AG10803 (cell line): ENCODE measurements at places on chromosomes 1 and 21.

DNA sequence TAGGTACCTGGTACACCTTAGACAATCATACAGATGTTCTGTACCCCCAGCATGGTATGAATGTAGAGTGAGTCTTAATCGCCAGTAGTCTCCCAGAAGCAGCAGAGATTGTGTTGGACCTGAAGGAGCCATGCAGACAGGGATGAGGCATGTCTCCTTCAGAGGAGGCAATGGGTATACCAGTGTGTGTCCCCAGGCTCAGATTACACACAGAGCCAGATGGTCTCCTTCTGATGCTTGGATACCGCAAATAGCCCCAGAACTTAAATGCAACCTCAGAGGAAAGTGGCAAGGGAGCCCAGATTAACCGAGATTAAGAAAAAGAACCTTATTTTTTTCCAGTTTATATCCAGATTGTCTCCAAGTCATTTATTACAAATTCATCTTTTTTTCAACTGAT is 96.8 kb upstream of the C21orf91 start:
- DNase-seq = no peak

- DNase-seq = no peak
Observed at GRCh38 chr1:76279101-76279748, 204.7 kb downstream of the ST6GALNAC3 start.

GRCh38 chr1:119720866-119721440 is 9.2 kb downstream of the PHGDH start:
- DNase-seq = no peak

- no peak for DNase-seq
Observed at GRCh38 chr1:163450986-163451385, 129.2 kb downstream of the NUF2 start.

GRCh38 chr1:37034121-37035013 is at the start of gene GRIK3:
TSS of gene GRIK3 (minus strand) at chr1:37034515. CDS start at chr1:37034108, 407 bp downstream.
- no peak for DNase-seq

DNA sequence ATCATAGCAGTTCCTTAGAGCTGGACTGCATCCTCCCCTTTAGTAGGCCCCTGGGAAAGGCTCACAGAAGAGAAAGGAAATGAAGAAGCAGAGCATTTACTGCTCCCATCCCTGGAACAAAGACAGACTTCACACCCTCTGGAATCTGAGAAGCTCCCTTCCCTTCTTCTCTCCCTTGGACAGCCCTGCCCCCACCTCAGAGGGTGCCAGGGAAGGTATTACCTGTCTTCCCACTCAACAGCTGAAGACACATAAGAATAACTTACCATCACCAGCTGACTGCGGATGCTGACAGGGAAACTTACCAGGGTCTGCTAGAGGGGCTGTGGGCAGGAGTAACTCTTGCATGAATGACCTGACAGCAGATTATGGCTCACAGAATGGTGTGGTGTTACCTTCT is 14.1 kb upstream of the FAAH start:
- DNase-seq = no peak

- no peak for DNase-seq
Observed at GRCh38 chr1:9594471-9595155, 5.9 kb downstream of the TMEM201 start.

DNA sequence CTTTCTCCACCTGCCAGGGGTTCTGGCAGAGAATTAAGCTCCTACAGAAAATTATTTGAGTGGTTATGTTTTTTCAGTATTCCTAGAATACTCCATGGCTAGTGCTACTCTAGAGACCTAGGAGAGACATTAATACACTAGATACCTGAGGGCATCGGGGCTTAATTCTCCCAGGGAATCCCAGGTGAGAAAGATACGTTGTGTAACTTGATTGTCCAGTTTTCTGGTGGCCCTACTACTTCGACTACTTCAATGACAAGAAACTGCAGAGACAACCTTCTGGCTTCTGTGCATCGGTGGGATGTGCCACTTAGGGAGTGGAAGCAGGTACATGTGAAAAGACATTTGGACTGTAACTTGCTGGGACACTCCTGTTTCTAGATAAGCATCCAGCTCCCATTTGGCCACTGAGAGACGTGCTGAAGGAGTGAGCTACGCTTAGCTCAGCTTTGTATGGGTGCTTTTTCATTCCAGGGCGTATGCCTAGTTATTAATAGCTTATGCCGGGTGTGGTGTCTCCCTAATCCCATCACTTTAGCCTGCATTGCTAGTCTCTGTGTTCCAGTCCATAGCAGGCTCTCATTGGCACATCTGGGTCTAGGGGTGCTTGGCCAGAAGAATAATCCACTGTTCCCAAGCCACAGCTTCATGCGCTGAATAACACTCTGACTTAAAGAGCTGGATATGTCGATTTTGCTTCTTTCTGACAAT is 300.7 kb downstream of the SIPA1L2 start:
- no peak for DNase-seq

GRCh38 chr1:30823627-30823968 is 66.0 kb upstream of the LAPTM5 start:
- DNase-seq = no peak

- DNase-seq = no peak
Observed at GRCh38 chr1:185594786-185595410, 139.3 kb upstream of the HMCN1 start.

DNA sequence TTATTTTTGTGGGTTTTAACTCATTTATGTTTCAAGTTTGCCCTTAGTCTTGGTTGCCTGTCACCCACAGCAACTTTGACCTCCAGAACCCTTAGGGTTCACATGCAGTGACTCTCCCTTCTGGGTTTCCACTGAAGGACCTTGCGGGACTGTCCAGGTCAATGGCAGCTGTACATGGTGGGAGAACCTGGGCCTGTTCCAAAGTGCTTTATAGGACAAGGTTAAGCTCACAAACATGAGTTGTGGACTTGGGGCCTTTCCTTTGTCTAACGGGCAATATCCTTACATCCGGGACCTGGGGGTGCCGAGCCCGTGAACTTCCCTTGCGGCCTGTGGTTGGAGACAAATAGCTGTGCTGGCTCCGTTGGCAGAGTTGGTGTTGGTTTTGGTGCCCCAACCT is 77.8 kb downstream of the CD58 start:
- no peak for DNase-seq

DNA sequence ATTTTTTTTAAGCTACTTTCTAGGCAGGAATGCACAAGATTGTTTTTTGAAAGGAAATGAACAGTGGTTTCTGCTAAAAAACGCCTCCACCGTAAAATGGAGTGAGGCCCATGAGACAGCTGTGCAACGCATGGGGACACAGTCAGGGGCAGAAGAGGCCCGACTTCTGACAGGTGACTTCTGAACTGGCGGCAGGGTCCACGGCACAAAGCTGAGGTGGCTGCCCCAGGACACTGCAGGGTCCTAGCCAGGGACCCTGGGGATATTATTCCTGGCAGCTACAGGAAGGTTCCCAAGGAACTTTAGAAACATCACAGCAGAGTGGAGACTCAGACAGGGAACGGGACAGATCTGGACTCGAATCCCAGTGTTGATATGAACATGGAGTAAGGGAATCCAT is 75.1 kb downstream of the SIM2 start:
- DNase-seq = no peak

GRCh38 chr1:239858057-239858456 is 233.6 kb upstream of the FMN2 start:
- DNase-seq = no peak

GRCh38 chr1:239126884-239127283 is 259.5 kb upstream of the CHRM3 start:
- no peak for DNase-seq

- DNase-seq = no peak
Observed at GRCh38 chr1:85373378-85373708, 91.6 kb downstream of the DDAH1 start.

DNA sequence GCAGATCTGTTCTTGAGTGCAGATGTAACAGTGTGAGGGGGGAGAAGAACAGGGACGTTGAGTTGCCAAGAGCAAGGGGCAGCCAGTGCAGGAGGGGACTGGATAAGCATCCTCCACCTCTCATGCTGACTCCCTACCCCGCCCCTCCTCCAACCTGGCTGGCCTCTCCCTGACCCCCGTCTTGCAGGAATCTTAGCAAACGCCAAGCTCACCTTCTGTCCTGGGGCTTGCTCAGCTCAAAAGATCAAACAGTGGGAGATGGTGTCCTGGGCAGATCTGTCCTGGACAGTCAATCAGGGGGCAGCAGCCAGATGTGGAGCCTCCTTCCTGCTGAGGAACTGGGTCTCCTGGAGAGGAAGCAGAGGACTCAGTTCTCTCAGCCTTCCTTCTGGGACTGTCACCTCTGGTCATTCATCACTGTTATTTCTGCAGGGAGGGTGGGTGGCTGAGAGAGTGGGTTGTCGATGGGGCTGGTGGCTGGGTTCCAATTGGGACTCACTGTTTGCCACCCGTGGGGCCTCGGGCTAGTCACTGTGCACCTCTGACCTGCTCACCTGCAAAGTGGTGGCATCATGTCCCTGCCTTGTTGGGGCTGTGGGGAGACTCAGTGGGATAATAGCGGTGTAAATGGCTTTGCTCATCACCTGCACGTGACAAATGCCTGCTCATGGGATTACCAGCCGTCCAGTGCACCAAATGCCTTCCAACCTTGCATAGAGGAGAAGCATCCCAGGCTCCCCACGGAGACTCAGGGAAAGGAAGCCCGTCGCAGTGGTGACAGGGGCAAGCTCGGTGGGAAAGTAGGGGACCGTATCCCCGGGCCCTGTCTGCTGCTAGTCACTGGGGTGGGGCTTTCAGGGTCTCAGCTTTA is 154.4 kb downstream of the PTPRU start:
- DNase-seq = no peak

DNA sequence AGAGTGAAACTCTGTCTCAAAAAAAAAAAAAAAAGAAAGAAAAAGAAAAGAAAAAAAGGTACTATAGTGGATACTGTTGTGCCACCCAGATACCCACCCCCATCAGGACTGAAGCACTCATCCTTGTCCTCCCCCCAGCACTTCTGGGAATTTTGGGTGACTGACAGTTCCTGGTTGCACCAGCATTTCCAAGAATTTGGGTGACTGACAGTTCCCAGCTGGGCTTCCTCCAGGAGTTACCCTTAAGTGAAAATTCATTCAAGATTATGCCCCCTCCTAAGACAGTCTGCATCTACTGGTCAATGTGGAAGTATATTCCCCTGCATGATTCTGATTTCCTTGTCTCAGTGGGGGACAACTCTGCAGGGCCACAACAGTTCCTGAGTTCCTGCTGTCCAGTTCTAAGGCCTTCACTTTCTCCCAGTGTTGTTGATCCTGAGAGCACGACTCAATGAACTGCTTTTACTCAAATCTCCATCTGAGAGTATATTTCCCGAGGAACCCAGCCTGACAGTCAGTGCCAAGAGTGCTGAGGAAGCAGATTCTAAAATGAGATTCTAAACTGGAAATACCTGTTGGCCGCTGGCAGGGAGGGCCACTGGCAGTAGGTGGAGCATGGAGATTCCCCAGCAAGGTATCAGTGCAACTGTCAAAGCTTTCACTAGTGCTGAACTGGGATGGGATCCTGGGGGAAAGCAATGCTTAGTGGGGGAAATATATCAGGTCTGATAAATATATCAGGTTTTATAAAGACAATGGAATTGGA is 18.5 kb downstream of the RIIAD1 start:
- no peak for DNase-seq

DNA sequence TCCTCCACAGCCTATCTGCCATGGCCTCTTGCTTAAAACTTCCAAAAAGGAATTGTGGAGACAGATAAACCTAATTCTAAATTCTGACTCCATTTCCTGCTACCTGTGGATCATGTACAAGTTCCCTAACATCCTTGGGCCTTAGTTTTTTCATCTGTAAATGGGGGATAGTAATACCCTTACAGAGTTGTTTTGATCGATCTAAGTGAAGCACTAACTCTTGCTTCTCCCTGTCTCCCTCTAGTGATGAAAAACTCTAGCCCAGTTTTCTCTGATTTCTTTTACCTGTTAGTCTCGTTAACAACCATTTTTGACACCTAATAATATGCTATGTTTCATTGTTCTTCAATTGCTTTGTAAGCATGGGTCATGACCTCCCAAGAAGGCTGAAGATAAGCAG is 65.9 kb downstream of the TM2D1 start:
- DNase-seq = no peak

- DNase-seq = no peak
Observed at GRCh38 chr1:115811140-115811828, 29.6 kb downstream of the NHLH2 start.

DNA sequence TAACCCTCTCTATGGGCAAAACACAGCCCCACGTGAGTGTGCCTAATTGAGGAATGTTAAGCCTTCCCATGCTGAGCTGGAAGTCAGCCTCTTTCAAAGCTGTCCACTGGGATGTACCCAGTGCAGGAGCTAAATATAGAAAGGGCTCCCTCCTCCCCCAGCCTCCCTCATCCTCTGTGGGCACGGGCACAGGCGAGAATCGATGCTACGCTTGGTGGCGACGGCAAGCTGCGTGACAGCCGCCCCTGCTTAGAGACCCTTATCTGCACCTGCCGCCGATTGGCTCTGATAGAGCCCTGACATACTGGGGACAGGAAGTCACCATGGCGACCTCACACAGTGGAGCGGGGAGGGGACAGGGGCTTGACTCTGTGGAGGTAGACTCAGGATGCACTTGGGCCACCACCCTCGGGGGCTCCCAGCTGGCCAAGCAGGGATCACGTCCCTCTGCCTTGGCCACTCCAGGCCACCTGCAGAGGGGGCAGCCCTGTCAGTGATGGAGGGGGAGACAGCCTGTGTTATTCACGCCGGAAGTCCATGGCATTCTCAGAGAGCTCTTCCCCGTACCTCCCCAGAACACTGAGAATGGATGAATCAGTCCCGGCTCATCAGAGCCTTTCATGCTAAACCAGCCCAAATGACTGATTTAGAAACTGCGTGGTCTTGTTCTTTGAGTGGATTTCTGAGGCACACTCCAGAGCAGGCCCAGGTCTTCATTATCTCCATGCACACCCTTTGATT is 84.8 kb downstream of the KCND3 start:
- DNase-seq = peak; percentile 8

GRCh38 chr1:14616632-14617396 is 18.3 kb downstream of the KAZN start:
- no peak for DNase-seq

DNA sequence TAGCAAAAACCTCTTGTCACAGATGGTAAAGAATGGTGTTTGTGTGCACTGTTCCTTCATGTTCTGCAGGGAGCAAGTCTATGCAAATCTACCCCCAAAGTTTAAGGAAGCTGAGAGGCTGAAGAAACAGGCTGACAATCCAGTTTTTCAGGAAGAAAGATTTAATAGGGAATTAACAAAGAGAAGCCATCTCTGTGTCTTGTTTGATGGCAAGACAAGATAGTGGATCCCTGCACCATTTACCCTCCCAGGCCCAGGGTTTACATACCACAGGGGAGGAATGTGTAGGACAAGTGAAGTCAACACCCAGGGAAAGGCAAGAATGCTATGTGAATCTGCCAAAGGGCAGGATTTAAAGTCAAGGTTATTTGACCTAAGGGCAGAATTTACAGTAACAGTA is 48.1 kb upstream of the FNBP1L start:
- no peak for DNase-seq

GRCh38 chr1:161398900-161399256 is 31.2 kb upstream of the CFAP126 start:
- DNase-seq = no peak

DNA sequence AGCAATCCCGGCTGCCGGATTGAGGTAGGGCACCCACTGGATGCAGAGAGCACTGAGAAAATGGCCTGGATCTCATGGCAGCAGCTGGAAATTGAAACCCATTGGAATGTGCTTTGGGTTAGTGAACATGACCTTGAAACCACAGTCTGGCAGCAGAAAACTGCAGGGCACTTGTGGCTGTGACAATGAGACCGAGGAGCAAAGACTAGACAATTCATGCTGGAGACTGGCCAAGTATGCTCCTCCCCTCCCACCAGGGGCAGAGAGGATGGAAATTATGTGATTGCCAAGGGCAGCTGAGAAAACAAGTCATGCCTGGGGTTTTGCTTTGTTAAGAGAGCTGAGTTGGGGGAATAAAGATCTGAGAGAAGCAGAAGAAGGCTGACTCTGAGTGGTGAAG is 60.7 kb downstream of the ZNF697 start:
- peak; percentile 39 for DNase-seq
